NCI-H774 (cell line): ENCODE measurements at places on chromosomes 3 and 15.
A peak's percentile ranks its signal among the peaks of the same experiment; 100 is the strongest.

- DNase-seq: no peak
Measured at GRCh38 chr15:57611938-57612337, 20.2 kb downstream of the MYZAP start.

DNA sequence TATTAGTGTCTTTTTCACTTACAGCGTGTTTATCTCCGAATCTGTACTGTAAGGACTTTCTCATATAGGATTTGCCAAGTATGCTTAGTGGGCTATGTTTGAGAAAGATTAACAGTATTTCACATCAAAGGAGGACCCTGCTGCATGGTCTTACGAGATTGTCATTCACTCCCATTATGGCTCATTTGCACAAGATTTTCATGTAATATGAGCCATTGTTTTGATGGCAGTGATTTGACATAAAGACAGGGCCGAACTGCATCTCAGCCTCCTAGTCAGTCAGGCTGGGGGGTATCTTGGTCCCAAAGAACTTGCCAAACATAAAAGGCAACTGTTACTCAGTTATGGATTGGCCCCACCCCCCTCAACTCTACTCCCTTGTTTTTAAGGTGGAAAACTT lies 205.9 kb downstream of the ZIC1 start:
- DNase-seq: no peak

- DNase-seq: no peak
Measured at GRCh38 chr3:149003653-149004305, 12.4 kb downstream of the GYG1 start.

DNA sequence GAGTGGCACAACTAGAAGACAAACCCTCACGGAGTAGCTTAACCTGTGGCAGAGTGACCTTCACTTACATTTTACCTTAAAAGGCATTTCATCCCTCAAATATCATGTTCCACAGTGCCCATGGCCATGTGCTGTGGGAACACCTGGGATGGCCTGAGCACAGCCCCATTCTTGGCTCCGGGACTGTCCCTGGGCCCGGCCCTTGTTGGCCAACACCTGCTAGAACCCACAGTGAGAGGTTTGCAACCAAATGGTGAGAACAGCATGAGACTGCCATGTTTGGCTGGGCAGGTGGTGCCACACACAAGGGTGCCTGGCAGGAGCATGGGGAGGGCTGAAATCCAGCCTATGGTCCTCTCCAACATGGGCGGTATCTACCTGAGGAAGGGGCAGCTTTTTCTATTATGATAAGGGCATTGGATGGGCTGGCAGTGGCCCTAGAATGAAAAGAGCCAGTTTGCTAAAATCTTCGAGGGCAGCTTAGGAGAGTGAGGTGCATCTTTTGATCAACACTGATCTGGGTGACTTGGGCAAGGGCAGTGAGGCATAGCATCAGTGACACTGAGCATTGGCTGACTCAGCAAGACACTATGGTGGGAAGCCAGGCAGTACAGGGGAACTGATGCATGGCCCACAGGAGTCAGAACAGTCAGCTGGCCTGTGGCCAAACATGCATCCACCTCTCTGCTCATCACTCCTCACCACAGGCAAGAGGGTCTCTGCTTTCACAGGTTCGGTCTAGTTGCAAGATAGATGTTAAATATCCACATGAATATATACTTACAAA lies 53.9 kb downstream of the SYNM start:
- DNase-seq: no peak

DNA sequence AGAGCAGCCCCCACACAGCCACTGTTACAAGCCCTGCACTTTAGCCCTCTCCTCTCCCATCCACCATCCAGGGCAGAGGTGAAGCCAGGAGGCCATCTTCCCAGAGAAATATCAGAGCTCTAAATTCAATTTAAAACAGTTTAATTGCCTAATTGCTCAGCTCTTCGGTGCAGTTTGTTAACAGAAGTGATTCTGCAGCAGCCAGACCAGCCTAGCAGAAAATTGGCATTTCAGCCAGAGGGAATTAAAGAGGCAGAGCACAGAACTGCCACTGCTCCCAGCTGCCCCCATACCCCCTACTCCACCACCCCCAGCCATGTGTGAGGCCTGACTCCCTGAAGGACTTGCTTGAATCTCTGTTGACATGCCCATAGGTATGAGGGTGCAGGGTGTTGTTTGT lies 38.5 kb downstream of the TPRA1 start:
- no peak for DNase-seq

GRCh38 chr3:154168998-154169795 lies 48.0 kb downstream of the ARHGEF26 start:
- DNase-seq: peak; percentile 11

GRCh38 chr3:185330238-185330637 lies 32.7 kb upstream of the MAP3K13 start:
- DNase-seq: no peak

- no peak for DNase-seq
Measured at GRCh38 chr15:41301587-41301986, 30.8 kb downstream of the OIP5 start.

DNA sequence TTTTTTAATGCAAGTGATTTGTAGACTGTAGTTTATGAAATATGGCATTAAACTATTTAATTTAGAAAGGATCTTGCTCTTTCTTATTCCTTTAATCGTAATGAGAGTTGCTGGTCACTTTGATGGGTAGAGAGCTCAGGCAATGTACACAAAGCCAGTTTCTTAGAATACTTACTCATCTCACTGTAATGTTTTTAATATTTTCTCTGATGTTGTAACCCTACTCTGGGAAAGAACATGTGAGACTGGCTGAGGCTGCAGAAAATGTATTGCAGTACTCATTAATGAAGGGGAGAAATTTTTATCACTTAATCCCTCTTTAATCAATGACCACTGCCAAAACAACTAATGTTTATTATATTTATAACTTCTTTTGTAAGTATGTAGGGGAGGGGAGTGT lies 479.4 kb upstream of the KCNMB2 start:
- DNase-seq: no peak

DNA sequence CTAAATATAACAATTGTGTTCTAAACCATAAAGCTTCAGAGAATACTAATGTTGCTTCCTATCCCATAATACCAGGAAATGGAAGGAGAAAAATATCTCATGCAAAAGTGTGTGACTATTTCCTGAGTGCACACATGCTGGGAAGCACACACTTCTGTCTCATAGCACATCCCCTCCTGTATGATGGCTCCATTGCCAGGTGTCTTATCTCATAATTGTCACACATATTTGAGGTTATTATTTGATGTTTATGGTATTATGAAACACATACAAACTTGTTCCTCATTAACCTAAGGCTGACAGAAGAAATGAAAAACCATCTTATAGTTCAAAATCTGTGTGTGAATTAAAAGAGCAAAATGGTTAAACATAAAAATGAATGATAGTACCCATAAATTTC lies 65.4 kb downstream of the SERP1 start:
- DNase-seq: no peak
